ENCODE measurements at places on chromosomes 11 and 22. TPM values are rescaled to one million over a fixed set of nuclear protein-coding genes. Genes with fewer than 3 reads are reported as not detected.
A peak's percentile ranks its signal among the peaks of the same experiment; 100 is the strongest.

The ZNF280A gene
- not detected for total RNA-seq

The AMOTL1 gene
- 26.0 TPM for total RNA-seq

- DNase-seq: peak; percentile 59
Measured at GRCh38 chr11:9815486-9816136, 151.7 kb downstream of the SWAP70 start.

DNA sequence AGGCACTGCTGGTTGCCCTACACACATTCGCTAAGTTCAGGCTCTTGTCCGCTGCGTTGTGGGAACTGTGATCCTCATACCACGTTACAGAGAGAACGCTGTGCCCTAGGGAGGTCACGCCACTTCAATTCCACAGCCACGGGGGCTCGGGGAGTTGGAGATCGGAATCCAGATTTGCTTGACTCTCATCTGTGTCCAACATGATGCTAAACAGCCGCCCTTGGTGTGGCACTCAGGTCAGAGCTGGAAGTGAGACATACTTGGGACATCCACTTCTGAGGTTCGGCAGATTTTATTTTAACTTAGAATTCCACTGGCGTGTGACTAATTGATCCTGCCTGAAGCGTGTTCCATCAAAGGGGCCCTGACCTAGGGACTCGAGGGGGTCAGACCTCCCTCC lies 41.7 kb downstream of the RIBC2 start:
- no peak for DNase-seq

GRCh38 chr22:39729141-39729934 lies 158.8 kb downstream of the CACNA1I start:
- no peak for DNase-seq

The MUC2 gene
- total RNA-seq: not detected

The IFTAP gene
- 13.2 TPM for total RNA-seq

The MOV10L1 gene
- 0.12 TPM for total RNA-seq

- no peak for DNase-seq
Measured at GRCh38 chr22:33986167-33986771, 66.0 kb upstream of the LARGE1 start.

DNA sequence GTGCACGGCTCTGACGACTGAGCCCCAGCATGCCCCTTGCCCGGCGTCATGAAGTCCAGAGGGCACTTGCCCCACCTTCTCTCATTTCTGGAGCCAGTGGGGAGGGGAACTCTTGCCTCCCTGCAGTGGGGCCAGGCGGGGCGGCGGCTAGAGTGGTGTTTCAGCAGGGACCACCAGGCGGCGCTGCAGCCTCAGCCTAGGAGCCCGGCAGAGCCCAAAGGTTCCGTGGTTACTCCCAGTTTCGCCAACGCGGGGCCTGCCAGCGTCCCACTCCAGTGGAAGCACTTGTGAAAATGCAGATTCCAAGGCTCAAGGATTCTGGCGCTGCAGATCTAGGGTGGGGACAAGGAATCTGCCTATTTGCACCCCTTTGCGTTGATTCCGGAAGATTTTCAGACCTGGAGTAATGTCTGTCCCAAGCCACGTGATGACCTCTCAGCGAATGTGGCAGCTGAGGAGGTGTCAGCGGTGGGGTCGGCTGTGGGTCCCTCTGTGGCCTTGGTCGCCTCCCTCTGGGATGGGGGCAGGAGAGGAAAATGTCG lies 55.7 kb downstream of the CD82 start:
- no peak for DNase-seq

- no peak for DNase-seq
Measured at GRCh38 chr11:2944530-2944929, 15.3 kb upstream of the PHLDA2 start.

The SOX10 gene
- not detected for total RNA-seq

The NAALAD2 gene
- 0.43 TPM for total RNA-seq

The SOX6 gene
- 0.36 TPM for total RNA-seq

DNA sequence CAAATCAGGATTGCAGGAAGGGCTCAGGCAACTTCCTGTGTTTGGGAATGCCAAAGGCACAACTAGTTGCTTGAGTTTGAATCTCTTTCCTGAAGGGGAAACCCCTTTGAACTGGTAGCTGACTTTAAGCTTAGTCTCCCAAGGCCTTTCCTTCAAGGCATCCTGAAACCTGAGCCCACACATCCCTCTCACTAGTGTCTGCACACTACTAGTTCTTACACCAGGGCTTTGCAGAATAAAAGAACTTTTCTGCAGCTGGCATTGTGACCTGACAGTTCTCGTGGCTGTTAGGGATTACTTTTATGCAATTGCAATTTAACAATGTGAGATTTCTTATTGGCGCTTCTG lies 95.4 kb downstream of the EXT2 start:
- DNase-seq: no peak

The STK33 gene
- 14.4 TPM for total RNA-seq

DNA sequence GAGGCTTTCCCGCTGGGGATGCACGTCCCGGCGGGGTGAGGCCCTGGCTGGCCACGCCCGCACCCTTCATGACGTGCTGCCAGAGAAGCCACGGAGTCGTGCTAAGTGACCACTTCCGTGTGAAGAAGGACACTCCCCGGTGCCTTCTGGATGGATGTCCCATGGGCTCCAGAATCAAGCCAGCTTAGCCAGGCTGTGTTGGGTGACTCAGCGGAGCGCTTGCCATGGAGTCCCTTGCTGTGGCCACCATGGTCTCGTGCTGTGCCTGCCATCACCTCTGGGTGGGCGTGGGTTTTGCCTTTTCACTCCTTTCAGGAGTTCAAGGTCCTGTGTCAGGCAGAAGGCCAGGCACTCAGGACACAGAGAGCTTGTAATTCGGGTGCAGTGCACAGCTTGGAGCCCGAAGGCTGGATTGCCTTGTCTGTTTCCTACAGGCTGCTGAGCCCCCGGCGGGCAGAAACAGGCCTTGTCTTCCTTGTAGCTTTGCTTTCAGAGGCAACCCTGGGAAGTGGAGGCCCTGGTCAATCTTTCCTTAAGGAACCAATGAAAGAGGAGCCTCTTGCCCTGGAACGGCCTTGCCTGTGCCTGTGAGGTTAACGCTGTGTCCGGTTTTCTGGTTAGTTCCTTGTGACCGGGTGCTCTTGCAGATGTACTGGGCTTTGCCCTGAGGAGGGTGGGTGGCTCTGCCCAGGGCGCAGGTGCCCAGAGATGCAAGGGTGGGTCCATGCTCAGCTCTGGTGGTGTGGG lies 268.6 kb downstream of the TBC1D22A start:
- no peak for DNase-seq

The ADAMTS8 gene
- not detected for total RNA-seq

DNA sequence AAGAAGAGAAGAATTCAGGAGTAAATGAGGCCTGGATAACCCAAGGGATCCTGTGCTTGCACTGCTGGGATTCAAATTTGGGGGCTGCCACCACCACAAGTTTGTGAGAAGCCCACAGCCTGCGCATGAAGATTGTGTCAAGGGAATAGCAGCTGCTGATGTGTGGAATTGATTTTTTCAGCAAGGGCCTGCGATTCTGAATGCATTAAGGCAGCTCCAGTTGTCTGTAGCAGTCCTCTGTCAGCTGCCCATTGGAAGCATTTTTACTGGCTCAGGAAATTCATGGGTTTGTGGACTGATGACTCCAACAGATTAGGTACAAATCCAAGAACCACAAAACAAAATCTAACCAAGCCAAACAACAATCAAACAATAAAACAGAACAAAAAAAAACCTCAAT lies 14.0 kb downstream of the ARVCF start:
- no peak for DNase-seq

Data from epithelial cell of proximal tubule (primary cell).